ENCODE measurements at places on chromosomes 3 and 15.
A peak's percentile ranks its signal among the peaks of the same experiment; 100 is the strongest.

- DNase-seq = peak; percentile 92
These were observed 5.7 kb downstream of the LYSMD2 start for GRCh38 chr15:51731549-51732267.

DNA sequence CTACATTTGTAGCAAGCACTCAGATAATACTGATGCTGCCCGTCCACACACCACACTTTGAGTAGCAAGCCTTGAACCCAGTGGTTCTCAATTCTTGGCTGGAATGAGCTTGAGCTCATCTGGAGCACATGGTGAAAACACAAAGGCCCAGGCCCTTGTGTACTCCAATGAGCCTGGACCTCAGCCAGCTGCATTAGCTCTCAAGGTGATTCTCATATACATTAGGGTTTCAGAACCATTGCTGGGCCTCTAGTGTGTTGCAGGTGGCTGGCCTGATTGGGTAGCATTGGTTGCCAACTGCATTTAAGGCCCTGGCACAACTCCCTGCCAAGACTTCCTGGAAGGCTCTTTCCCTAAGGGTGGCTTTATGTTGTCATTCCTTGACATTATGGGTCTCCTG, 23.4 kb upstream of the ZFAND6 start:
- no peak for DNase-seq

DNA sequence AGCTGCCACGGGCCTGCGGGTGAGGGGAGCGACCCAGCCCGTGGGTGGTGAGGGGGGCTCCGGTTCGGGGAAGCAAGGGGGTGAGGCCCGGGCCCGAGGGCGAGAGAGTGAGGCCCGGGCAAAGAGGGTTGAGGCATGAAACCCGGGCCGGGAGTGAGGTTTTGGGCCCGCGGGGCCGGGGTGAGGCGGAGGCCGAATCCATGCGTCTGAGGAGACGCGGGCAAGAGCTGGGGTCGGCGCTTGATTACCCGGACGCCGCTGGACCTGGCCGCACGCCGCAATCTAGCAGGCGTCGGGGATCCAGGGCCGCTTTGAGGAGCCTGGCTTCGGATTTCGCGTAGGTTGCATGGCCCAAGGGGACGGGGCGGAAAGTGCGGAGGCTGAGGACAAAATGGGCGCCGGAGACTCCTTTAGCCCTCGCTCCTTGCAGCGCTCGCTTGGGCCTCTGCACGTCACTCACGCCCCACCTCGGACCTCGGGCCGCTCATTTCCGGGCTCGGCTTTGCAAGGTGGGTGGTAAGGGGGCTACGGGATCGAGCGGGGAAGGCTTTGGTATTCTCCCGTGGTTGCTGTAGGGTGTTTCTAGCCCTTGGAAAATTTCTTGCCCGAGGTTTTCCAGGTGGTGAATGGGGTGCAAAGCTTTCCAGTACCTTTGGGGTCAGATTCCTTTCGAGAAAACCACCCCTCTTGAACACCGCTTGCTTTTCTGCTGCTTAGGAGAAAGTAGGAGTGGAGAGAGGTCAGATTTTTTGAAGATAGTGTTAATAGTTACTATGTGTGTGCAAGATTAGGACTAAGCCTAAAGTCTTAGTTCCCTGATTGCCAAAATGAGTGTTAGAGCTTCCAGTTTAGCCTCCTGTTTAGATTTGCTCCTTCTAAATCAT, 827 bp downstream of the SLC25A36 start:
- DNase-seq = peak; percentile 75

DNA sequence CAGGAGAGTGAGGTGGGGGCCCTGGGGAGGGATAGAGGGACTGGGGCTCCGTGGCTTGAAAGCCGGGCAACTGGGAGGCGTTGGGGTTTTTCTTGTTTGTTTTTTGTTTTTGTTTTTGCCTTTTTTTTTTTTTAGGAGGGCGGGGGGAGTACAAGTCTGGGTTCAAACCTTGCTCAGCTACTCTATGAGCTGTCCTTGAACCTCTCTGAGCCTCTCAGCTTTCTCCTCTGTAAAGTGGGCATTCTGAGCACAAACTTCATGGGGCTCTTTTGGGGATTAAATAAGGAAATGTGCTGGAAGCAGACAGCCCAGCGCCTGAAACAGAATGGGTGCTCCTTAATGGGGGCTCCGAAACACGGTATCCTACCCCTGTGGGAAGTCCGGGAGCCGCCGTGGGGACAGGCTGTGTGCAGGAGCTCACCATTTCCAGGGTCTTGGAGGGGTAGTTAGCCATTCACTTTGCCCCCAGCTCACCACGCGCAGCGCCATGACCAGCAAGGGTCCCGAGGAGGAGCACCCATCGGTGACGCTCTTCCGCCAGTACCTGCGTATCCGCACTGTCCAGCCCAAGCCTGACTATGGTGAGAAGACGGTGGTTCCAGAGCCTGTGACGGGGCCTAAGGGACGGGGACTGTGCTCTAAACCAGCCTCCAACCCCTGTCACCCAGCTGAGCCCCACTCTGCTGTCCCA, 388 bp downstream of the ACY1 start:
- DNase-seq = no peak

DNA sequence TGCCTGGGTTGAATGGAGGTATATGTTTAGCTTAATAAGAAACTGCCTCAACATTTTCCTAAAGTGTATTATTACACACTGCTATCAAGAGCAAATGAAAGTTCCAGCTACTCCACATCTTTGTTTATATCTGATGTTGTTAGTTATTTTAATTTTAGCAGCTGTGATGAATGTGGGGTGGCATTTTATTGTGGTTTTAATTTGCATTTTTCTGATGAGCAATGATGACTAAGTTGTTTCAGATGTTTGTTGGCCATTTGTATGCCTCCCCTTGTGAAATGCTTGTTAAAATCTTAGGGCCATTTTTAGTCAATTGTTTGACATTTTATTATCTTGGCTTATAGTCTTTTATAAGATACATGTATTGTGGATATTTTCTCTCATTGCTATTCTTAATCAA, 260.4 kb upstream of the SLCO3A1 start:
- DNase-seq = no peak

- no peak for DNase-seq
These were observed 31.3 kb upstream of the PEX5L start for GRCh38 chr3:180068023-180068422.

- no peak for DNase-seq
These were observed 149.3 kb upstream of the SLC2A2 start for GRCh38 chr3:171175741-171176234.

DNA sequence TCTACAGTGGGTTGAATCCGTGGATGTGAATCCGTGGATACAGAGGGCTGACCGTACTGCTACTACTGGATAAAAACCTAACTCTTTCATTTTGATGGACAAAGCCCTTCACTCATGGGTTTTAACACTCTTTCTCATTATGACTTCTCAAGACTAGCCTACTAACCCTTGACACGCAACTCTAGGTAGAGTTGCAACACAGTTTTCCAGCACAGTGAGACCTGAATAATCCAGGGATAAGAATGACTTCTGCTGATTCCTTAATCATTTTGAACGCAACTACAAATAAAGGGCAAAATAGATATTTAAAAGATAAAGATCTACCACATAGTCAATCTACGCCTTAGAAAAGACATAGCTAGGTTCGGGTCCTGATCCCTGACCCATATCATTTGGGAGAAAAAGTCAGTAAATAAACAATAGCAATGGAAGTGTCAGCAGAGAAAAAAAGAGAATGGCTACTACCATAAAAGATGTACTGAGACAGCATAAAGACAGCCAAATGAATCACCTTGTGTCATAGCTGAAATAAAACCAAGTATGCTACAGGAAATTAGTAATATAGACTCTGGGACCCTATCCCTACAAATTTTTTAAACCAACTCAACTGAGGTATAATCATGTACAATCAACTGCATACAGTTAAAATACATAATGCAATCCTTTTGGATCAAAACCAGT, 87.6 kb downstream of the DPH6 start:
- no peak for DNase-seq

DNA sequence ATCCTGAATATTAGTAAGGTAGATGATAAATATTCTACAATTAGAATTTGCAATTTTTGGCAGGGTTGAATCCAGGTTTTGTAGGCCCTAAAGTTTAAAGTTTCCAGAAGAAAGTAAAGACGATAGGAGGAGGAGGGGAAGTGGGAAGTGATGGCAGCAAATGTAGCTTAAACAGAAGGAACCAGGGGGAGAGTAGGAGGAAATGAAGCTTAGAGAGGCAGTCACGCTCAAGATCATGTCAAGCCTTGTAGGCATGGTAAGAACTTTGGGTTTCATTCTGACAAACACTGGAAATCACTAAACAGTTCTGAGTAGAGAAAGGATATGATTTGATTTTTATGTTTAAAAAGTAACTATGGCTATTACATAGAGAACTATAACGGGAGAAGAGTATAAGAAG, 63.9 kb downstream of the NR2E3 start:
- DNase-seq = no peak

DNA sequence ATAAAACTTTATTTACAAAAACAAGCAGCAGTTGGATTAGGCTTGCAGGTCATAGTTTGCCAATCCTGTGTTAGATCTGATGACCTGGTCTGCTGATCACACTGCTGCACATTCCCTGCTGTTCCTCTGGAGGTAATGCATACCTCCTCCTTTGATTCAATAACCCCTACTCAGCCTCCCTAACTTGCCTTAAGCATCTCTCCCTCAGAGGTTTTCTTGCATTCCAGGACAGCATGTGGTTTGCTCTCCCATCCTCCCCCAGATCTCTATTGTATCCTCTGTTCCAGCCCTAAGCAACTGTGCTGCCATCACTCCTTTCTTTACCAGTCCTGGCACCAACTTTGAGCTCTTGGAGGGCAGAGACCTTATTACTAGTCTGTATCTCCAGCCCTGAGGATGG, 63.4 kb downstream of the CACNA2D3 start:
- no peak for DNase-seq

GRCh38 chr3:136844724-136845123, 17.3 kb upstream of the NCK1 start:
- no peak for DNase-seq

- peak; percentile 64 for DNase-seq
These were observed 538 bp downstream of the ATOSA start for GRCh38 chr15:52678468-52679231.

DNA sequence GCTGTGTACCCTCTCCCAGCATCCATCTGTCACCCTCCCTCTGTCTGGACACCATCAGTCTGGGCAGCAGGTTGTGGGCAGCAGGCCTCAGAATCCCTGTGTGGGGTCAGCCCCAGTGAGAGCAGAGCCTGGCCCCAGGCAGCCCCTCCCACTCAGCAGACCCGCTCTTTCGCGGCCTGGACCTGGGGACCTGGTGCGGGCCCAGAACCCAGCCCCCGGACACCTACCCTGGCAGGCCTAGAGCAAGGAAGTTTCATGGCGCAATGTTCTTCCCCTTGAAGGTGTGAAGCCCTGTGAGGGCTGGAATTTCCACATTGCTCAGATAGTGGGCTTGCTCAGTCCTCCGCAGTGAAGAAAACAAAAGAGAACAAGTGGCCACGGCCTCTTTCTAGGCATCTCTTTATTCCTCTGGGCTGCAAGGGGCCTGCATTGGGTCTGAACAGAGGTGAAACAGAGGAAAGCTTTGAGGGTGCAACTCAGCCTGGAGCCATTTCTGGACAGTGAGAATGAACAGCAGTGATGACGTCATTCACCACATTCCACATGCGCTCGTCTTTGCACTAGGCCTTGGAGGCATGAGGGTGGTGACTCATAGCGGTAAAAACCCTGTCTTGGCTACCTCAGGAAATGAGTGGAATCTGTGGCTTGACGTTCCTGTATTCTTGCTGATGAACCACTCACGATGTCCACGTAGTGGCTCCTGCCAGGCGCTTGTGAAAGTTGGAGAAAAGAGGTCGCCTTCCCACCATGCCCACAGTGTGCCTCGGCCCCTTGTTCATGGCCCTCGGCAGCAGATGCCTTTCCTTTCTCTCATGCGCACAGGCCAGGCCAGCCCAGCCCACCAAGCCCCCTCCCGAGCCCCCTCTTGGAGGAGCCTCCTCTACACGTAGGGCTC, 66.1 kb downstream of the SLC30A4 start:
- DNase-seq = no peak

GRCh38 chr3:183924956-183925355, 40.3 kb upstream of the PARL start:
- DNase-seq = no peak

DNA sequence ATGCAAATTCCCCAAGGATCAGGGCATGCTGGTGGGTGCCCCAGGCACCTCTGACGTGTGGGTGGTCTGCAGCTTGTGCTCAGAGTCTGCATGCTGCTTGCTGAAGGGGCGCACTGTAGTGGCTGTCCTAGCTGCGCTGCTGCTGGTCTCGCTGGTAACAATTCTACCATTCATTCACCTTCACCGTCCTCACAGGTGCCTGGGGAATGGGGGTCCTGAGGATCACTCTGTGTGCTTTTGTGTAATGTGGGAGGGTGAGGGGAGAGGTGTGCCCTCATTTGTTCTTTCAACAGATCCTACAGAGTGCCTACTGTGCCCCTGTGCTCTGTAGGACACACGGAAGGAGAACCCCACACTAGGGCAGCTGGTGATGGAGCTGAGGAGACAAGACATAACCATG, 2.1 kb upstream of the ITGA11 start:
- DNase-seq = no peak

DNA sequence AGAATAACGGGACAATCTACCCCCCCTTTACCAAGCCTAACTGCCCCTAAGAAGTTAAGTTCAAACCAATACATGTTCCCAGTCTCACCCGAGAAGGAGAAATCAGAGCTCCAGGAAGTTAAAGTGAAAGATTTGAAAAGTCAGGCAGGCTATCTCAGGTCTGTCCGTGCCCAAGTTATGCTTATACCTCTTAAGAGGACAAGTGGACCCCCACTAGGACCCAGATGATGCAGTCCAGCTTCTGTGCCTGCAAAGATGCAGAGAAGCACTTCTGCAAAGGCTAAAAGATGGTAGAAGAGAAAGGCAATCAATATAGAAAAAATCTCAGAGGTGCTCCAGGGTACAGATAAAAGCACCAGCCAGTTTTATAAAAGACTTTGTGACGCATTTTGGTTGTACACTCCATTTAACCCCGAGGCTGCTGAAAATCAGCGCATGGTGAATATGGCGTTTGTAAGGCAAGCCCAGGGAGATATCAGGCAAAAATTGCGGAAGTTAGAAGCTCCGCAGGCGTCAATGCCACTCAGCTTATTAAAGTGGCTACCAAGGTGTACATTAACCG, 9.8 kb upstream of the SLC9C1 start:
- peak; percentile 45 for DNase-seq

GRCh38 chr3:113271594-113272384, 60.4 kb downstream of the BOC start:
- no peak for DNase-seq

GRCh38 chr3:156576651-156577348, 21.9 kb upstream of the SSR3 start:
- DNase-seq = no peak

- no peak for DNase-seq
These were observed 10.7 kb upstream of the CSPG4 start for GRCh38 chr15:75723171-75723846.

GRCh38 chr15:69414701-69415167, 585 bp downstream of the KIF23 start:
- peak; percentile 55 for DNase-seq

DNA sequence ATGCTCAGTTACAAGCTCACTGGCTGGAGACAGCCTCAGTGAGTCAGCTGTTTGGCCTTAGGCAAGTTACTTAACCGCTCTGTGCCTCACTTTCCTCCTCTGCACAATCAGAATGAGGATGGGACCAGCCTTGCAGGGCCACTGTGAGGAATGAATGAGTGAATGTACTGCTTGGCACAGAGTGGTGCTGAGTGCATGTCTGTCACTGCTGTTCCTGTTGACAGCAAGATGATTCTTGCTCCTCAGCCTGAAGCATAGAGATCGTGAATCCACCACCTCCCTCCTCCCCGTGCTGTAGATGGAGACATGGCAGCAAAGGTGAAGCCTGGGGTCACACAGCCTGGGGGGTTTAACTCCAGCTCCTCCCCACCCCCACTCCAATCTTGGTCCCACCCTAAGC, 14.6 kb upstream of the GRIP2 start:
- no peak for DNase-seq

All from NAMALWA (cell line).